ENCODE measurements at places on chromosomes 2 and 18.

DNA sequence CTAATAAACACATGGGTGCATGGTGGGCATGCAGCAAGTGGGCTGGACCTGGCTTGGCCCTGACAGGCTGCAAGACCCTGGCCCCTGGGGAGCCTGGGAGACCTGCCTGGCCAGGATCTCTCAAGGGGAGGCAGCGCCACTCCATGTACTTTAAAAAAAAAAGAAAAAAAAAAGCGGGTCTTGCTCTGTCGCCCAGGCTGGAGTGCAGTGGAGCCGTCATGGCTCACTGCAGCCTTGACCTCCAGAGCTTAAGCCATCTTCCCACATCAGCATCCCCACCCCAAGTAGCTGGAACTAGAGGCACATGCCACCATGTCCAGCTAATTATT lies 29.5 kb upstream of the SEMA4C start:
- no peak for DNase-seq

GRCh38 chr2:20080839-20081415 lies 29.5 kb upstream of the LAPTM4A start:
- DNase-seq = no peak

- no peak for DNase-seq
Observed at GRCh38 chr2:10257036-10257435, 45.7 kb upstream of the HPCAL1 start.

DNA sequence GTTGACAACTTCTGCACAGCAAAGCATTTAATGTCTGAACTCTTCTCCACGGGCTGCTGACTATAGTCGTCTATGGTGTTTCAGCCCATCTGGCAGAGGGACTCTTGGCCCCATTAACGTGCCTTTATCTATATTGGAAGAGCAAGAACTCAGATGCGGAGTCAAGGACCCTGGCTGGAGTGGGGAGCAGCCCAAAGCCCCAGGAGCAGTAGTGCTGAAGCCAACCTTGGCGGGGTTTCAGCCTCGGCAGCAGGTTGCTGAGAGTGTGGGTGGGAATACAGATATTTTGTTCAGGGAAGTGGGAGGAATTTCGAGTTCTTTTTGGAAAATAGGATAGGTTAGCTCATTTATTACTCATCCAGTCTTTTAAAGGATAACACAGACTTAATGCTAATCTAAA lies 34.2 kb downstream of the TMEM17 start:
- DNase-seq = no peak

- no peak for DNase-seq
Observed at GRCh38 chr2:30756971-30757370, 50.3 kb downstream of the CAPN13 start.

DNA sequence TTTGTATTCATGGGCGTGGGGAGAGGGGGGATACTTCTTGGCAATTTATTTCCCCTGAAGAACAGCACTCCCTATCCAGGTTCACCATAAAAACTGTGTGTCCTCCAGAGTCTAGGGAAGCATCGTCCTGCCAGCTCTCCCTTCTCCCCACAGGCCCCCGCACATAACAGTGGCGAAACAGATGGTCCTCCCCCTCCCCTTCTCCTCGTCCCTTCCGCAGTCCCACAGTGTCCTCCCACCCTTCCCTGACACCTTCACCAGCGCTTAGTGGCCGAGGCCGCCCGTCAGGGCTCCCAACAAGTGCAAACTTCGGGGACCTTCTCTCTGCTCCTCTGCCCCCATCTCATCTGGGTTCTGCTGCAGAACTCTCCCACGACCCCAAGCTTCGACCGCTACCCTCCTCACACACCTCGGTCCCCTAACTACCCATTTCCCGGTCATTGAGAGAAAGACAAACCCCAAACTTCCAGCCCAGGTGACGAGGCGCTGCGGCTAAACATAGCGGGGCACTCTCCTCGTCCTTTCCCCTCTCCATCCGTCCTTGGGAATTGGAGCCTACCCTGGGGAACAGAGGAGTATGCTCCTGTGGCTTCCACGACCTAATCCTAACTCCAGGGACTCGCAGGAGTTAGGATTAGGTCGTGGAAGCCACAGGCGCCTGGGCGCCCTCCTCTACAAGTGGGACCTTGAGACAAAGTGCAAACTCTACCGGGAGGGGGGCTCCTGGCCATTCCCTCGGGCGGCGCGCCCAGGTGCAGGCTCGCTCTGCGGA lies 971 bp downstream of the ZNF385B start:
- DNase-seq = no peak

DNA sequence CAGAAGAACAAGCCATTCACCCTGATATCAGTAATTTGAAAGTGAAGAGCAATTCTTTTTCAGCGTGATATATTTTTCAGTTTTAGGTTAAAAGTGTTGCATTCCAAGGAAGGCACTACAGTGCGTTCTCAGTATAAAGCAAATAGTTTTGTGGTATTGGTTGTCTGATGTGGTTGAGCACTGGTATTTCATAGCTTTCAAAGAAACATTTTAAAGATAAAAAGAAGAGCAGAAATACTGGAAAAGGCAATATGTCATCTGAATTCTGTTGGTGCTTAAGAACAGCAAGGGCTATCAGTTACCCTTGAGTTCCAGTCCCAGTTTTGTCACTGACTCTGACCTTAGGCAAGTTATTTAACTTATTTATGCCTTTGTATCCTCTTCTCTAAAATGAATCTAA lies 191.6 kb downstream of the BABAM2 start:
- DNase-seq = no peak

GRCh38 chr2:105413206-105413605 lies 14.4 kb upstream of the FHL2 start:
- no peak for DNase-seq

DNA sequence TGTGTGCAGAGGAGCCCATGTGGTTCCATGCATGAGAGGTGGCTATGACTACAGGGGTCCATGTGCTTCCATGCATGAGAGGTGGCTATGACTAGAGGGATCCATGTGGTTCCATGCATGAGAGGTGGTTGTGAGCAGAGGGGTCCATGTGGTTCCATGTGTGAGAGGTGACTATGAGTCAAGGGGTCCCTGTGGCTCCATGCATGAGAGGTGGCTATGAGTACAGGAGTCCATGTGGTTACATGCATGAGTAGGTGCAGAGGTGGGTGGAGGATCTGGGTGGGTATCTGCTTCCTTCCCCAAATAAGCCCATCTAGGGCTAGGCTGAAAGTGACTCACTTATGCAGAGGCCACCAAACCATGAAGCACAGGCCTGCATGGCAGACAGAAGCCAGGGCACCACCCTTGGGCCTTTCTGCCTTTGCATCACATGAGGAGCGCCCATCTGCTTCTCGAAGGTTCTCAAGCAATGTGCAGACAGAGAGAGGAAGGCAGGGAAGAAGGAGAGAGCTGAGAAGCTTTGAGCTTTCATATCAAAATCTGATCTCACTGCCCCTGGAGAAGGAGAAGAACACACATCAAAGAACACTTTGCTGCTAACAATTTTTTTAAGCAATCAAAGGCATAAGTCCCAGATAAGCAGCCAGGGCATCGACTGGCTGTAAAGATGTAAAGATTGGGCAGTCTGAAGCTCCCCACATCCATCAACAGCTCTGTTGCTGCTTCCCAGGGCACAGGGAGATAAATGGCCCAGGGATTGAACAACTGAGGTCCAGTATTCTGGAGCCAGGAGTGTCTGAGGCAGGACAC lies 137.6 kb downstream of the TNS1 start:
- DNase-seq = no peak

DNA sequence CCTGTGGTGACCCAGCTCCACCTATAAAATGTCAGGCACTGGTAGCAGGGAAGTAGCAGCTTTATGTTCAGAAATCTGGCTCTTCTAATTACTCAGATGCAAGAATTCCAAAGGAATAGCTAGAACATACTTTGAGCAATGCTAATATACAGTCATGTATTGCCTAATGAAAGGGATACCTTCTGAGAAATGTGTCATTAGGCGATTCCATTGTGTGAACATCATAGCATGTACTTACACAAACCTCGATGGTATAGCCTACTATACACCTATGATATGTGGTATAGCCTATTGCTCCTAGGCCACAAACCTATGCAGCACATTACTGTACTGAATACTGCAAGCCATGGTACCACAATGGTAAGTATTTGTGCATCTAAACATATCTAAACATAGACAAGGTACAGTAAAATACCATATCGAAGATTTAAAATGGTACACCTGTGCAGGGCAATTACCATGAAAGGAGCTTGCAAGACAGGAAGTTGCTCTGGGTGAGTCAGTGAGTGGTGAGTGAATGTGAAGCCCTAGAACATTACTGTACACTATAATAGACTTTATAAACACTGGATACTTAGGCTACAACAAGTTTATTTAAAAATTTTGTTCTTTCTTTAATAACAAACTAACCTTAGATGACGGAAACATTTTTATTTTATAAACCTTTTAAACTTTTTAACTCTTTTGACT lies 50.3 kb upstream of the ETAA1 start:
- DNase-seq = no peak

GRCh38 chr2:38016219-38016618 lies 59.7 kb downstream of the CYP1B1 start:
- DNase-seq = no peak

DNA sequence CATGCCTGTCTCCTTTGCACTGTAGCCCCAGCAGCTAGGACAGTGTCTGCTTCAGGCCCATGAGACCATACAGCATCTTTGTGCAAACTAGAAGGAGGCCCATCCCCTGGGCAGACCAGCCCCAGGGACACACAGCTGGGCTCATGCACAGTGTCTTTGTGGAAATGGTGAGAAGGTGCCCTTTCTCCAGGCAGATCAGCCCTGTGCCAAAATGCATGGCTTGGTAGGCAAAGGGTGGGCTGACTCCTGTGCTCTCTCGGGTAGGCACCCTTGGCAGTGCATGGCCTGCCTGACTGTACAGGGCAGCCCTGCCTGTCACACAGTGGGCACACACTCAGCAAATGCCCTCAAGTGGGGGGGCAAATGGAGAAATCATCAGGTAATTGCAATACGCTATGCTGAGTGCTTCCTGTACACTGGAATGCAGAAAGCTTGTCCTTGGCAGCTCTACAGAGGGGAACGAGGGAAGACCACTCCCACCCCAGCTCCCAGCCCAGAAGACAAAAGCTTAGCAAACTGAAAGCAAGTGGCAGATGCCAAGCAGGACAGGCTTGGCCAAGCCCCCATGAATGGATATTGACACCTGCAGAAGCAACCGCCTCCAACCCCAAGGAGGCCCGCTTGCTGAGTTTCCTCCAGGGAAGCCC lies 21.6 kb downstream of the TNS1 start:
- no peak for DNase-seq

DNA sequence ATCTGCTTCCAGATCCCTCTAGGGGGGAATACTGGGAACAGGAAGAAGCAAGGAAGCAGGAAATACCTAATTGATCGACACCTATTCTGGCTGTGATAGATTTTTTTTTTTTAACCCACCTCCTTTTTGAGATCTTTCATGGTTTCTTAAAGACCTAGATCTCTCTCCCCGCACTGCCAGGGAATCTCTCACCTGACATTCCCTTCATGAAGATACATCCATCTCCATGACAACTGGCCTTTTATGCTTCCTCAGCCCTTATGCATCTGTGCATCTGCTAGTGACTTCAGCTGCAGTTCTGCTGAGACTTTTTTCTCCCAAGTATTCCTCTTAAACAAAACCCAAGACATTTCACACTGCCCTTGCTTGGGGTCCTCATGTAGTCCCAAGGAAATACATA lies 21.1 kb upstream of the CPO start:
- no peak for DNase-seq

DNA sequence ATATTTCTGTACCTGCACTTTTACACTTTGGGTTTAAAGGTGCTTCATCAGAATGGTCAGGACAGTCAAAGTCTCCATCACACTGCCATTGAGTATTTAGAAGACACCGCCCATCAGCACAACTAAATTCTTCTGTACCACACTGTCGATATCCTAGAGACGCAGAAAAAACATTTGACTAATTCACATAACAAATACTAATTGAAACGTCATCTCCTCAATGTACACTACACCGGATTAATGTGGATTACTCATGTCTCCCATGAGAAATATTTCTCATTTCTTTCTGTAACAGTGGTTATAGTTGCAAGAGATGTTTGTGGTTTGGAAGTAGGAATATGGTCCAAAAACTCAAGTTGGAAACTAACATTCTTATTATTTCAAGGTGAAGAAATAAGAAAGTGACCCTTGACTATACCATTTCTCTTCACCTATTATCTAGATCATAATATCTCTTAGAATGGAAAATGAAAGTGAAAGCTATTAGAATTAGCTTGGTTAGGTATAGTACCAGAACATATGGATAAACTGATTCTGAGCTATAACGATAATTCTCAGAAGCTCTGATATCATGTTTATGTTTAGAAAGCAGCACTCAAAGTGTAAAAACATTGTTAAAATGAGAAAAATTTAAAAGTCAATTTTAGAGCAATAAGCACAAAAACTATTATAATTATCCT lies 1627.7 kb downstream of the LRP1B start:
- DNase-seq = no peak

DNA sequence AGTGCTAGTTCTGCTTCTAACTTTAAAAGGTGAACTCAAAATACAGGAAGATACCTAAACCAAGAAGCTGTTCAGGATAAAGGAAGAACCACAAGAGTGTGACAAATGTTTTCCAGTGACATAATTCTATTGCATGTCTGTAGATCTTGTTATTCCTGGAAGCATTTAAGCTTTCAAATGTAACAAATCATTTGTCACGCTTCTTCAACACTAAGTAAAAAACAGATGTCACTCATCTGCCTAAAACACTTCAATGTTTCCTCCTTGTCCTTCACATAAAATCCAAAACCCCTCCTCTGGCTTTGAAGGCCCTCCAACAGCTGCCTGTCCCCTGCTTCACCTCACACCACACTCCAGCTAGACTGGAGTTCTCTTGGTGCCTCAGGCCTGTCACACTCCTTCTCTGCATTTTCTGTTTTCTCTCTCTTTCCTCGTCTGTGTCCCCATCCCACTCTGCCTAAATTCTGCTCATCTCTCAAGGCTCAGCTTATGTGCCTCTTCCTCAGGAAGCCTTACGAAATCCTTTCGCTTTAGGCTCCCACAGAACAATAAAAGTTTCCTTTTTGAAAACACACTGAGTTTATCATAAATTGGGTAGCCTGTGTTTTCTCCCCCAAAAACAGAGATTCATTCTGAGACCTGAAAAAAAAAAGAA lies 6.4 kb upstream of the CLEC4F start:
- no peak for DNase-seq

GRCh38 chr2:154591294-154591820 lies 107.1 kb upstream of the KCNJ3 start:
- no peak for DNase-seq

DNA sequence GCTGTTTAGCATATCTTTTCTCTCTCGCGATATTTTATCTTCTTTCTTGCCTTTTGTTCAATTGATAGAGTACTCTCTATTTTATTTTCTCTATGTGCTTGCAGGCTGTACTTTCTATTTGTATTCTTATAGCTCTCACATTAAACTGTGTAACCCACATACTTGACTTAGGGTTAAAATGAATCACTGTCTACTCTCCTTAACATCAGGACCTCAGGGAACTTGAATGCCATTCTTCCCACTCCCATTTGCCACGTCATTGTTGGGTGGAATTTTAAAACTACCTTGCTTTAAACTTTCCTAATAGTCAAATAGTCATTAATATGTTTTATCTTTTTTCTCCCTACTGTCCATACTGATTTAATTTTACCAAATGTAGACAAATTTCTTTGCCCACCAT lies 269.7 kb downstream of the ALPK2 start:
- DNase-seq = no peak
